ENCODE measurements at places on chromosomes 5 and 9.

DNA sequence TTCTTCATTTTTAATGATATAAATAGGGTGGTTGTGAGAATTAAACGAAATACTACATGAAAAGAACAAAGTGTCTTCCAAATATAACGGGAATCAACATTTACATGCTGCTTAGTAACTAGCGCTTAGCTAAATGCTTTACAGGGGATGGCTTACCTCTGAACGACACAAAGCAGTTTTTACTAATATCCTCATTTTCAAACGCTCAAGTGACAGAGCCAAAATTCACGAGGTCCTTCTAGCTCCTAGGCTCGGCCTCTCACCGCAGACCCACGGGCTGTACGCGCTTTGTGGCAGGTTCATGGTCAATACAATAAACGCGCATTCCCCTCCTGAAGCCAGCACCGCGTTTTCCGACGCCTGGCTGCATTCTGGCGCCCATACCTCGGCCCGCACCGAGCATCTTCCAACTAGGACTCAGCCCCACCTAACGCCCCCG is 442 bp downstream of the ZNF510 start:
- no peak for DNase-seq

DNA sequence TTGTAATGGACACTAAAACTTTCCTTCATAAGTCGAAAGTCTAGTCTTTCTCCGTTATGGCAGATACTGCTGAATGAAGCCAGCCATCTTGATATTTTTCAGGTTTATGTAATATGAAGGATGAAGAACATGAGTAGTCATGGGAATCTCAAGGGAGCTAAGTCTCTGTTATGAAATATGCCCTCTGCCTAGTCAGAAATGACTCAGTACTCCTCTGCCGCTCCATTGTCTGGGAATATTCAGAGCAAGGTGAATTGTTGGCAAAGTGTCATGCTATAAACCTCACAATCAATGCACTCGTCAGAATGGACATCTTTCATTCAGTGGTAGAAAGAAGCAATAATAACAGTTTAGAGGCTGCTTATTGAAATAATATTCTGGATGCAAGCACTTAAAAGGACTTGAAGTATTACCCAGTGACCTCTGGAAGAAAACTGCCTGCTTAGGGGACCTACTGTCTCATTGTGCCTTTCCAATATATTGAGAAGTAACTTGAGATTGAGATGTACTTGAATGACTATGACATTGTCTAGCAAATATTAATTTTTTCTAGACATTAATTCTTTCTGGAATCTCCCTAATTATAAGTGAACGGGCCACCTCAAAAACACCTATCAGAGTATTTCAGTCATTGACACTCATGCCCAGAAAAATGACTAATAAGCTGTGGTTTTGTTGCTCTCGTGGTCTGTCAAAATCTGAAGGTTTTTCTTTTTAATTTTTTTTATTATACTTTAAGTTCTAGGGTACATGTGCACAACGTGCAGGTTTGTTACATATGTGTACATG is 1011.5 kb upstream of the ACO1 start:
- DNase-seq: no peak

DNA sequence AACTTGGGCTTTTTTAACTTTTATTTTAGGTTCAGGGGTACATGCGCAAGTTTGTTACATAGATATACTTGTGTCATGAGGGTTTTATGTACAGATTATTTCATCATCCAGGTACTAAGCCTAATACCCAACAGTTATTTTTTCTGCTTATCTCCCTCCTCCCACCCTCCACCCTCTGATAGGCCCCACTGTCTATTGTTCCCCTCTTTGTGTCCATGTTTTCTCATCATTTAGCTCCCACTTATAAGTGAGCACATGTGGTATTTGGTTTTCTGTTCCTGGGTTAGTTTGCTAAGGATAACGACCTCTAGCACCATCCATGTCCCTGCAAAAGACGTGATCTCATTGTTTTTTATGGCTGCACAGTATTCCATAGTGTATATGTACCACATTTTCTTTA is 172.1 kb downstream of the SNCAIP start:
- DNase-seq: no peak

- DNase-seq: no peak
Measured at GRCh38 chr5:179798144-179798770, 4.5 kb downstream of the LTC4S start.

GRCh38 chr9:112810696-112811490 is 60.3 kb downstream of the SNX30 start:
- DNase-seq: no peak

- DNase-seq: no peak
Measured at GRCh38 chr5:22615964-22616363, 237.2 kb downstream of the CDH12 start.

DNA sequence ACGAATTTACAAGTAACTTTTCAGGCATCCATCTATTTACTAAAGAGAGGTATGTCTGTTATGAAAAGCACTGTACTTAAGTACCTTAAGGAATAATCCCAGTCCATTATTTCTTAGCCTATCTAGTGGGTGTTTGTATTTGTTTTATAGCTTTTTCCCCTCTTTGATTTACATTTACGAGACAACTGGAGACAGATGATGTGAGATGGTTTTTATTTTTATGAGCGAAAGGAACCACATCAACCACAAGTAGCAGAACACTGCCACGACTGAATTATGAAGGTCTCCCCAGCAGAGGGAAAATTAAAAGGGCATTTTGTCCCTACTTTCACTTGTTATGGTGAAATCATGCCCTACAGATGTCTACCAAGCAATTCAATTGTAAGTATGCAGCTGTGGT is 357.8 kb downstream of the NFIB start:
- DNase-seq: no peak

GRCh38 chr9:128940946-128941755 is 6.3 kb downstream of the DOLK start:
- no peak for DNase-seq

DNA sequence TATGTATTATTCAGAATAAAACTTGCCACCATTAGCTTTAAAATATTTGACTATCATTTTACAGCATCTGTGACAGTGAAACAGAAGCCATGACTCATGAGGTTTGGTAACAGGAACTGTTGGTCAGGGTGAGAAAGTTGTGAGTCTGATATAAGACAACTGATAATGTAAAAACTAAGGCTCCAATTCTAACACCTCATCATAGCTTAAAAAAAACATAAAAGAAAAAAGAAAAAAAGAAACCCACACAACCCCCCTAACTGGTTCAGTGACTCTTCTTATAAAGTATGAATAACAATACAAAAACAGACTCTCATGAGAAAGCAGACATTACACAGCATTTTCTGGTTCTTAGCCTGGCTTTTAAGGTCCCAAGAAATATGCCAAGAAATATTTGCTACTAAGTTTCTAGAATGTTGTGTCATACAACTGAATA is 85.8 kb downstream of the MRPS27 start:
- DNase-seq: no peak

- DNase-seq: no peak
Measured at GRCh38 chr5:170436335-170436734, 47.2 kb upstream of the KCNMB1 start.

DNA sequence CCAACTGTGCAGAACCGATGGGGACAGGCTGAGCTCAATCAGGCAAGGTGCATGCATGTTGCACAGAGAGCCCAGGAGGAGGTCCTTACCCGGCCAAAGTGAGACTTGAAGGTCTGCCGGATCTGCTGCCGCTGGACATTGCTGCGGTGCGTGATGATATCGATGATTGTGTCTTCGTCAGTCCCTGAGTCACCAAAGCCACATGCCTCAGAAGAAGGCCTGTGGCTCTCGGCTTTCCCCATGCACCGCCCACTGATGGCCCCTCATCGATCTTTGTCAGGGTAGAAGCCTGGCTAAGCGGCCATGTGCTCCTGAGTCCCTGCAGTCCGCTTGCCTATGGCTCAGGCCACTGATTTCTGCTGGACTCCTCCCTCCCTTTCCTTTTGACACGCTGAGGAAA is 34.8 kb downstream of the ANXA6 start:
- DNase-seq: no peak

DNA sequence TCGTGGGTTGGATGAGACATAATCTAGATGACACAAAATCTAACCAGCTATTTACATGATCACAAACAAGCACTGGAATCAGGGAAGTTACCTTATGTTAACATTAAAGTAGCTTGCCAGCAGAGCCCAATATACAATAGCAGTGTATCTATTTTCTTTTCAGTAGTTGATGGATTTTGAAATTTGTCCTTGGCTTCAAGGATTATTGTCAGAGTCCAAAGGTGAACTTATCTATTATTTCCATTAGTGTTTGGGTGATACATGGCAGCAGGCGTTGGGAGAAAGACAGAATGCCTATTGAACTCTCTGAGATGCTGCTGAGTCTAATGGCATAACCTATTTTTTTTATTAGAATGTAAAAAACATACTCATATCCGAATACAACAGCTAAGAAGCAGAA is 223.2 kb upstream of the ACTBL2 start:
- DNase-seq: no peak

DNA sequence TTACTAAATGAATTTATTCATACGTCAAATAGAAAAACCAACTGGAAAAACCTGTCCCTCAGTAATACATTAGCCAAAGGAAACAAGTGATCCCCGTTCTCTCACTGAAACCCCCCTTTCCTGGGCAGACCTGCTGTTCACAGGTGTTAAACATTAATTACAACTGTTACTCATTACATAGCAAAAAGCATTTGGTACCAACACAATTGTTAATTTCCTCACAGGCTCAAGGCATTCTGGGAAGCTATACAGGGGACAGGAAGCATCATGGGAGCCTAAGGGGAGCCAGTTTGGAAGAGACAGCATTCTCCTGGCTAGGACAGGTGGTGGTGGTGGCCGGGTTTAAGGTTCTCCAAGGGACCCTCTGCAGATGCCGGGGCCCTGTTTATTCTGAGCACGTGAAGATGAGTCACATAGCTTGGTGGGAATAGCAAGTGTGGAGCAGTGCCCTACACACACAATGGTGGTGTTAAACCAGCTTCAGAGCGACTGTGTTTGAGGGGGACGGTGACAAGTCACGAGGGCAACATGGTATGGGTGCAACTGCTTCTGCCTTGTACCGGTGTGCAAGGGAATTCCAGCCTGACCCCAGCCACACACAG is 62.6 kb upstream of the SLC25A51 start:
- no peak for DNase-seq

GRCh38 chr9:37324261-37324683 is 98.2 kb upstream of the GRHPR start:
- no peak for DNase-seq

Data from hippocampal formation (tissue), 2 donors.